ENCODE measurements at places on chromosomes 13 and 19.

DNA sequence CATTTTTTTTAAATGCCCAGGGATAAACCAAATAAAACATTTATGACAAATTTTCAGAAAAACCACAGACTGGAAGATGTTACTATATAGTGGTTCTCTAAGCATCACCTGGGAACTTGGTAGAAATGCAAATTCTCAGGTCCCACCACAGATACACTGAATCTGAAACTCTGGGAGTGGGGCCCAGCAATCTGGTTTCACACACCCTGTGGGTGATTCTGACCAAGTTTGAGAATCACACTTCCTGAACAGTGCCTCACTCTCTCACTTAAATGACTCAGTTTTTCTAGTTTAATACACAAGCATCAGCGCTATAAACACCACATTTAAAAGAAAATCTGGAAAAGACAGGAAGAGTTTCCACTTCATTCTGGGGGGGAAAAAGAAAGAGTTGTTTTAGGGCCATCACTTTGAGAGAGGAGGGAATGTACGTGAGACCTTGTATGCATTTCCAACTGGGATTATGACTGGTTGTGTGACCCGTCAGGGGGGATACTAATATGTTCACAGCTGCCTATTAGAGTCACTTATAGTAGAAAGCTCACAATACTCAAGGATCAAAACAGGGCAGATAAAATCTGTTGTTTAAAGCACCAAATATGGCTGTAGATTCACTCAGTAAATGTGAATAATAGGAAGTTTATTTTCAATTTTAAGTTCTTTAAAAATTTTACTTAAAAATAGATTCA lies 567.7 kb downstream of the GPC6 start:
- DNase-seq = no peak

DNA sequence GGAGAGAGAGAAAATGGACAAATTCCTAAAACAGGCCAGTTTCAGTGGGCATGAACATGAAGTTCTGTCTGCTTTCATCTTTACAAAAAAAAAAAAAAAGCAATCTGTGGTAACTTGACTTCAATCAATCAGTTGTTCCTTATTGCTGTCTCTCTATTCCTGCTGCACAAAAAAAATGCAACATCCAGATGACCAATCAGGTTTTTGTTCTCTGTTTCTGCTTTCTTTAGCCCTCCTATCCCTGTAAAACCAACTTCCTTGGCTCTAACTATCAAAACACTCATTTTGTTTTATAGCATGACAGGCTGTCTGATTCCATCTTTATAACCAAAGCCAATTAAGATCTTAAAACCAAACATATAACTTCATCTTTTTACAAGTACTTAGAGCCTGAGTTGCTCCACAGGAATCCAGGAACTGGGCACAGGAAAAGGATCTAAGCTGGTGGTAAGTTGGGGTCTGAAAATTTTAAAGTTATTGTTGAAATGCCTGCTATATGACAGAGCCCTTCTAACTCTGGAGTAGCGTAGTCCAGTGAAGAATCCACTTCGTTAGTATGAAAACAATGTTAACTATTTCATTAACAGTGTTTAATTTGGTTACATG lies at the start of gene FPR3:
Gene FPR3, plus strand, starts transcription at position 273 of the 606 bp plus-strand sequence. CDS start 28,592 bp downstream, outside the sequence.
- DNase-seq = no peak

- DNase-seq = no peak
Observed at GRCh38 chr19:2060884-2061494, 9.9 kb upstream of the MKNK2 start.

- no peak for DNase-seq
Observed at GRCh38 chr19:51065221-51065960, 499 bp upstream of the KLK13 start.

GRCh38 chr13:65860306-65860705 lies 1369.8 kb downstream of the PCDH9 start:
- DNase-seq = no peak

GRCh38 chr19:8335343-8336071 lies 7.6 kb downstream of the KANK3 start:
- DNase-seq = peak; percentile 32

- DNase-seq = peak; percentile 51
Observed at GRCh38 chr19:925087-925525, 729 bp upstream of the ARID3A start.

GRCh38 chr19:12260236-12260635 lies 34.4 kb downstream of the ZNF44 start:
- DNase-seq = no peak

GRCh38 chr13:98507282-98507797 lies 69.6 kb downstream of the STK24 start:
- peak; percentile 90 for DNase-seq

GRCh38 chr13:40440990-40441820 lies 225.2 kb downstream of the FOXO1 start:
- DNase-seq = no peak

GRCh38 chr13:35866801-35867200 lies 264.4 kb downstream of the DCLK1 start:
- no peak for DNase-seq

DNA sequence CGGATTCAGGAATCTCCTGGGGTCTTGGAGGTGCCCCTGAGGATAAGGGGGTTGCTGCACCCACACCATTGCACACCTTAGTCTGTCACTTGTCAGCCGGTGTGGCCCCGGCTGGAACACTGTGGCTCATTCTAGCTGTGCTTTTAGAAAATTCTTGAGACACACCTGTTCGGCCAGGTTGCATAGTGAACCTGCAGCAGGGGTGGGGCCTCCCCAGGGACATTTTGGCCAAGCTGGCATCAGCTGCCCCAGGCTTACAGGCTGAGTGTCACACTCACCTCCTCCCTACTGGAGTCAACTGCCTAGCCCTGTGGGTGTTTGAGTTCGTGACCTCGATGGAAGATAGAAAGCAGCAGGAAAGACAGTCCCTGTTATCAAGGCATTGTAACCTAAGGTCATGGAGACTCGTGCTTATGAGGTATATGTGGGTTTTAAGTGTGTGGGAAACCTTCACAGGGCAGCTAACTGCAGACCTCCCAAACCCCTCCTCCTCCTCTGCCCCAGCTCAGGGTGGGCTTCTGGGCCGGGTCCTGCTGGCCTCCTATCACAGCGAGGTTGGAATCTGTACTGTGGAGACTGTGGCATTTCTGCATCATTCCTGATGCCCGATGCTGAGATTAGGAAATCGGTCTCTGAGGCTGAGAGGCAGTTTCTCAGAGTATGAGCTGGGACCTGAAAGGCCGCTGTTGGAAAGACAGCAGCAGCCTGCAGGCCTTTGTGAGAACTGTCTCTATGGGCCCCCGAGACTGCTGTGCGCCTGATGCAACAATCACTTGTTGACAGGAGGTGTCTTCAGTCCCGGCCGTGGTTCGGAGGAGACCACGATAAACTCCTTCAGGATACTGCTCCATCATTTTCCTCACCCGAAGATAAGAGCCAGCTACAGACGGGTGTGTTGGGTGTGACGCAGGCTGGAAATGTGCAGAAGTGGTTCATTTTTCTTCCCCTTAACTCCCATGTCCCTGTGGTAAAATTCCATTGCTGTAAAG lies 72.2 kb downstream of the ATP11A start:
- DNase-seq = no peak

GRCh38 chr19:3358689-3359014 lies 7.7 kb upstream of the NFIC start:
- DNase-seq = no peak

DNA sequence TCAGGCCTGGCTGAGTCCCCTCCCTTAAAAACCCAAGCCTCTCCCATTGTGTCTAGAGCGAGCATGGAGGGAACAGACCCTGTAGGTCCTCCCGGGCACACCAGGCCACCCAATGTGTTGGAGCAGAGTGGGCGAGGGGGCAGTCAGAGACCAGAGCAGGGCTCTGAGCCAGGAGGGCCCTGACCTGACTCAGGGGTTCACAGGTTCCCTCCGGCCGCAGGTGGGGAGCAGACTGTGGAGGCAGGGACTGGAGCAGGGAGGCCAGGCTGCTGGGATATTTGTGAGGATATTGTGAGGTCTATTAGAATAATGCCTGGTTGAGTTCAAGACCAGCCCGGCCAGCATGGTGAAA lies 1.6 kb upstream of the TYROBP start:
- DNase-seq = no peak

DNA sequence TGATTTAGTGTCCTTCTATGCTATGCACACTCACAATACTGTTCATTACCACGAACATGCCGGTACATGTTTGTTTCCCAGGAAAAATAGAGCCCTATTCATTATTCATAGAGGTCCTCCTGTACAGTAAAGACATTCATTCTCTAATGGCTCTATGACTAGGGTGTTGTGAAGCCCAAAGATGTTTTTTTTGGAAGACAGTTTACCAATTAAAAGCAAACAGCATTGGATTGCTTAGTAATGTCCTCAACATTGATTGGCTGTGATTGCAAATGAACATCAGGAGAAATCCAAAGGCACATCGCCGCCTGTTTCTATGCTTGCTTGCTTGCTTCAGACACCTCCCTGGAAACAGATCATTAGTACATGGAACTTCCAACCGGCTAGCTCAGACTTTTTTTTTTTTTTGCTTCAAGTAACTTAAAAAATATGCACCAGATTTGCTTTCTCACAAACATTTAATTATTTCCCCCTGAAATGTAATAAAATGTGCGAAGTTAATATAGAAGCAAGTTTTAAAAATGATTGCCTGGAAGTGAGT lies 8.8 kb upstream of the GPC6 start:
- DNase-seq = peak; percentile 24

- no peak for DNase-seq
Observed at GRCh38 chr13:45630791-45631190, 15.3 kb upstream of the ERICH6B start.

DNA sequence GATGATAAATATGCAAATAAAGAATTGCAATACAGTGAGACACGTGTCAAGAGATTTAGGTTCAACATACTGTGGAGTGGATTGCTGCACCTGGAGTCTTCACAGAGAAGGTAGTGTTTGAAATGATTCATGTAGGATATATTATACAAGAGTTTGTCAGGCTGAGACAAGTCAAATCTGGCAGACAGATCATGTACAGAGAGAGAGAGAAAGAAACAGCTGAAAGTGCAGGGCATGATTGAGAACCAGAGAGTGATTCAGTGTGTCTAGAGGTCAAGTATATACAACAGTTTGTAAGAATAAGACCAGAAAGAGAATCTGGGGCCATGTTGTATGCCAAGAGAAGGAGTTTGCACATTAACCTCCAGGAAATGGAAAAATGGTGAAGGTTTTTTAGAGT lies 2.1 kb upstream of the VWA8 start:
- DNase-seq = no peak

DNA sequence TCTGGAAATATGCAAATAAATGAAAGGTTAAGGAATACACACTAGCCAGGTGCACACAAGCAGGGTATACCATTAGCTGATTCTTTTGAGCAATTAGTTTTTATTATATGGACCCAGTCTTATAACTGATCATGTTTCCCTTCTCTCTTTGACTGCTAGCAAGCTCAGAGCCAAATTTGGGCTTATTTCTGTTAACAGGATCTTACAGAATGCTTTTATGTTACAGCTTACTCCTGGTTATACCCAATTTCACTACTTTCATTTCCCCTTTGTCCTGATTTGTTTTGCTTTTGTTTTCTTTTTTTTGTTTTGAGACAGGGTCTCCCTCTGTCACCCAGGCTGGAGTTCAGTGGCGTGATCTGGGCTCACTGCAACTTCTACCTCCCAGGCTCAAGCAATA lies 12.9 kb upstream of the TPT1 start:
- no peak for DNase-seq
